ENCODE measurements at places on chromosomes 11 and 22. TPM values are rescaled to one million over a fixed set of nuclear protein-coding genes. Genes with fewer than 3 reads are reported as not detected.

The ZNHIT2 gene
- total RNA-seq, result 6.3 TPM

- ATAC-seq, result no peak
Observed at GRCh38 chr11:75939992-75940391, 125.0 kb downstream of the UVRAG start.

DNA sequence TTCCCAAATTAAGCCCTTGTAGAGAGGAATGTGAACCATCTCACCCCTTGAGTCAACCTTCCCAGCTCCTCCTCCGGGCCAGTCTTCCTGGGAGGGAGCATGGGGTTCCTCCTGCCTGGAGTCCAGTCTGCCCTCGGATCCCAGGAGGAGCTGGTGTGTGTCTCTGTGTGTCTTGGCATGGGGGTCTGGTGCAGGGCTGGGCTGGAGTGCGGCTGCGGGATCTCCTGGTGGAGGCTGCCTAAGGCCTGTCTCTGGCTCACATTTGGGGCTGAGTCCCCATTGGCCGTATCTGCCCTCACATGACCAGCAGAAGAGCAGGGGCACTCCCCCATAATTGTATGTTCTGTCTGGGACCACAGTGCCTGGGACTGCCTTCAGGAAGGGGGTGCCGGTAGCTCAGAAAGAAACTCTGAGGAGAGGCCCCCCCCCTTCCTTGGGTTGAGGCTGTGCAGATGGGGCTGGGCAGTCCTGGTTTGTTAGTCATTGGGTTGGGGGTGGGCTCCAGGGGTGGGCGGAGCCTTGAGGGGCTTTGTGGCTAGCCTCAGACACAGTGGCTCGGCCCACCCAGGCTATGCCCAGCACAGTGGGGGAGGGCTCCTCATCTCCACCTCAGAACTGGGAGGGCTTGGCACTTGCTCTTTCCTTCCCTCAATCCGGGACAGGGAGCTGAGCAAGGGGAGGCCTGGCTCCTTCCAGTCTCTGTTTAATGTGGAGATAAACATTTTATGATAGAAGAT, 2.9 kb downstream of the C1QTNF5 start:
- ATAC-seq, result no peak

- peak; percentile 40 for ATAC-seq
Observed at GRCh38 chr11:75668451-75669297, at the start of gene MAP6. Gene MAP6 (minus strand): TSS chr11:75669038. CDS start chr11:75668369, 669 bp downstream.

The WNT11 gene
- total RNA-seq, result not detected

The CNIH2 gene
- total RNA-seq, result 5.0 TPM
